Prostate gland (tissue), 2 donors: ENCODE measurements at places on chromosomes 1 and 21. TPM values are rescaled to one million over a fixed set of nuclear protein-coding genes. Genes with fewer than 3 reads are reported as not detected.
A peak's percentile ranks its signal among the peaks of the same experiment; 100 is the strongest.

The DTL gene
- total RNA-seq: 7.1 TPM

DNA sequence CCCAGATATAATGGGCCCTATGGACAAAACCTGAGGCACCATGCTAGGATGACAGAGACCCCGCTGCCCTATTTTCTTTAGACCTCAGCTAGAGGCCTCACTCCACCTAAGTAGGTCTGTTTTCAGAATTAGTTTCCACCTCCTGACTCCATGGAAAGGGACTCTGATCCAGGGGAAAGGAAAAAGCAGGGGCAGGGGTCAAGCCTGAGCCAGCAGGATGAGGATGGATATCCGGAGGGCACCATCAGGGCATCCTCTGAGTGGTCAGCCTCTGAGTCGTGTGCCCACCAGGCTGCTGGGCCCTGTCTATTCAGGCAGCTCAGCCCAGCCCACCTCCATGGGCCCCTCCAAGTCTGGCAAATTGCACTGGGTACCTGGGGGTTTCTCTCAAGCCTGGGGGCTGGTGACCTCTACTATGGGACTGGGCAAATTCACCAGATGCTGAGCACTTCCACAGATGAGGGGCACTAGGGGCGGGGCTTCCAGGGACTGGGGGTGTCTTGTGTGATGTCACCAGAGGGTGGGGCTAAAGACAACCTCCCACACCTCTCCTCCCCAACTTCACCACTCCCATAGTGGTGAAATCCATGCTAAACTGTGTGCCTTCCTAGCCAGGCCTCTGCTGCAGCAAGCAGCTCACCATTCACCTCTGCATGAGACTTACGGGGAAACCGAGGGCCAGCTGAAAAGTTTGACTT, 5.5 kb downstream of the PAQR7 start:
- H3K27me3 ChIP-seq: no peaks in the 10 kb centered on the region
- no peak overlapping the region for H3K4me3 ChIP-seq
- no peak for DNase-seq
- H3K27ac ChIP-seq: no peak overlapping the region
- H3K36me3 ChIP-seq: no peaks in the 10 kb centered on the region

The DR1 gene
- total RNA-seq: 49.0 TPM

The NDC1 gene
- 15.3 TPM for total RNA-seq

- no peak for DNase-seq
- H3K27me3 ChIP-seq: no peaks in the 10 kb centered on the region
- H3K4me3 ChIP-seq: no peak overlapping the region
Measured at GRCh38 chr1:200666309-200666708, 3.4 kb downstream of the DDX59 start.

The CRYZL1 gene
- 28.9 TPM for total RNA-seq

The SPRTN gene
- total RNA-seq: 23.4 TPM

The RGS5 gene
- 39.0 TPM for total RNA-seq

GRCh38 chr1:230328342-230329015, 97.7 kb downstream of the PGBD5 start:
- H3K36me3 ChIP-seq: no peaks in the 10 kb centered on the region
- no peaks in the 10 kb centered on the region for H3K27me3 ChIP-seq
- no peak overlapping the region for H3K4me3 ChIP-seq
- no peak for DNase-seq
- no peak overlapping the region for H3K27ac ChIP-seq

The MTX1 gene
- total RNA-seq: 57.1 TPM

DNA sequence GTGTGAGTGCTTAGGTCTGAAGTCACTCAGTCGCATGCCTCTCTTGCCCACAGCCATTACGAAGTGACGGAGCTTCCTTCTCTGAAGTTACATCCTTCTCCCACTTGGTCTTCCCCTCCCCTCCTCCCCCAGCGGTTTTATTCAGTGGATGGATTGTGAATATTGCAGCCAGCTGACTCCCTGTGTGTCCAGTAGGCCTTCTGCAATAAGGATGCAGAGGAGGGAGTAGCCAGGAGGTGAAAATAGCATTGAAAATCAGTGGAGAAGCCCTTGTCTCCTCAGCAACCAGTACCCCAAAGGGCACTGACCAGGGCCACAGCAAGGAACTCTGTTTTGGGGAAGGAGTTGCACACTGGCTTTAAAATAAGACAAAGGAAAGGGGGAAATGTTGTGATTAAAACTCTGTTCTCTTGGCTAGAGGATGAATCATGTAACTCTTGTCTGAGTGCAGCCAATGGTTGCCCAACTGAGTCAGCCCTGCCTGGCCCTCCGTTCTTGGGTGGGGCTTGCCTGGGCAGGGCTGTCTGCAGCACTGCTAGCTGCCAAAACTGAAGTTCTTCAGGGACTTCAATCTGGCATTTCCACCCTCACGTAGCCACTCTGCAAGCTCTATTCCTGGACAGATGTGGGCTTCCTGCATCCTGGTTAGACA, 4.3 kb downstream of the S100A10 start:
- no peak overlapping the region for H3K4me3 ChIP-seq
- peak; percentile 68 for DNase-seq
- peak overlapping the region; percentile 35 for H3K27ac ChIP-seq
- no peaks in the 10 kb centered on the region for H3K36me3 ChIP-seq
- peaks cover 22% of the 10 kb centered on the region for H3K4me1 ChIP-seq
